Stimulated activated CD4-positive, alpha-beta T cell treated with anti-CD3 and anti-CD28 coated beads, TNF-alpha, amount 100 ng/mL, for 1 hour (primary cell): ENCODE measurements at places on chromosomes 11 and 22.
A peak's percentile ranks its signal among the peaks of the same experiment; 100 is the strongest.

DNA sequence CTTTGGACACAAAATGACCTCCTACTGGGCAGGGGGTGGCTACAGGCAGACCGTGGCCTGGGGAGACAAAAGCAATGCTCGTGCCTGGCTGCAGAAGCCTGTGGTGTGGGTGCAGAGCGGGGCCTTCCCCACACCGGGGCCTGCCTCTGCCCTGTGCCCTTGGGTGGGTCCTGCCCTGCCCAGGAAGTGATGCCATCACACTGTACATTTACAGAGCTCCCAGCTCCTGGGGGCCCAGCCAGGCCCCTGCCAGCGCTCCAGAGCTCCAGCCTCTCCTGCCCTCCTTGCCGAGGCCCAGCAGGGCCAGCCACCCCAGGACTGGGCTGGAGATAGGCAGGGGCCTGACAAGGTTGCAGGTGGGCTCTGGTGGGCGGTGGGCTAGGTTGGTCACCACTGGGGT lies 40.1 kb downstream of the MUC5B start:
- no peak for DNase-seq

- no peak for DNase-seq
Observed at GRCh38 chr11:12241971-12242672, 131.7 kb downstream of the MICAL2 start.

GRCh38 chr22:41078931-41079330 lies 13.5 kb upstream of the EP300 start:
- no peak for DNase-seq

GRCh38 chr11:26319906-26320305 lies 12.0 kb upstream of the ANO3 start:
- DNase-seq = no peak

DNA sequence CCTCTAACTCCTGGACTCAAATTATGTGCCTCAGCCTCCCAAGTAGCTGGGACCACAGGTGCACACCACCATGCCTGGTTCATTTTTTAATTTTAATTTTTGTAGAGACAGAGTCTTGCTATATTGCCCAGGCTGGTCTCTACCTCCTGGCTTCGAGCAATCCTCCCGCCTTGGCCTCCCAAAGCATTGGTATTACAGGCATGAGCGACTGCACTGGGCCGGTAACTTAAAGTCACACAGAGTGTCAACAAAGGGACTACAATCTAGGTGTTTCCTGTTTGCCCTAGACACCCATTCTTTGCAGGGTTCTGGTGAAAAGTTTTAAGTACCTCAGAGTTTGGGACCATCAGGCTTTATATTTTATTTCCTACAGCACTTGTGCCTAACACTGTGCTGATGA lies 8.4 kb downstream of the UVRAG start:
- no peak for DNase-seq

GRCh38 chr11:65796726-65797601 lies 10.1 kb downstream of the OVOL1 start:
- DNase-seq = no peak

- no peak for DNase-seq
Observed at GRCh38 chr11:96062134-96062533, 138.2 kb upstream of the MTMR2 start.

DNA sequence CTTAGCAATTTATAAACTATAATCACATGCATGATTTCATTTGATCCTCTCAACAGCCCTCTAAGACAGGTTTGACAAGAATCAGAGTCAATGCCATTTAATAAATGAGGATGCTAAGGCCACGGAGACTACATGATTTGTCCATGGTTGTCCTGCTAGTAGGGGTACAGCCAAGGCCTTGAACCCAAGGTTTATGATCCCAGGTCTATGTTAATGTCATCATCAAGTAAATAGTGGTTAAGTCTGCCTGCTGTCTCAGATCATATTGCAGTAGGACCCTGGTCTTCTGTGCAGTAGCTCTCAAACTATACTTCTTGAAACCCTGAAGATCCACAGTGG lies 17.7 kb upstream of the SYTL2 start:
- DNase-seq = no peak

DNA sequence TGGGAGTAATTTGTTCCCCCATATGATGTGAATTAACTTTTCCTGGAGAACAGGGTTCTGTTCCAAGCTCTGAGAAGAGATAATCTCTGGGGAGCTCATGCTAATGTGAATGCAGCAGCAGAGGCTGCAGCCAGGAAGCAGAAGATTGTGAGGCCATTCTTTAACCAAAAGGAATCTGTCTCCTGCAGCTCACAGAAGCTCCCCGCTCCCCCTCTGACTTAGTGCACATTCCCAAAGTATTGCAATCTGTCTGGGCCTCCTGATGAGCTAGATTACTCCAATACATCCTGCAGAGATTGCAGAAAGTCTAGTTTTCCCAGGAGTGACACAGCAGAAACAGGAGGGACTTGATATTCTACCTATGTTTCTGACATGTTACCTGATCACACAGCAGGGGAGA lies 420.6 kb upstream of the FAT3 start:
- no peak for DNase-seq

DNA sequence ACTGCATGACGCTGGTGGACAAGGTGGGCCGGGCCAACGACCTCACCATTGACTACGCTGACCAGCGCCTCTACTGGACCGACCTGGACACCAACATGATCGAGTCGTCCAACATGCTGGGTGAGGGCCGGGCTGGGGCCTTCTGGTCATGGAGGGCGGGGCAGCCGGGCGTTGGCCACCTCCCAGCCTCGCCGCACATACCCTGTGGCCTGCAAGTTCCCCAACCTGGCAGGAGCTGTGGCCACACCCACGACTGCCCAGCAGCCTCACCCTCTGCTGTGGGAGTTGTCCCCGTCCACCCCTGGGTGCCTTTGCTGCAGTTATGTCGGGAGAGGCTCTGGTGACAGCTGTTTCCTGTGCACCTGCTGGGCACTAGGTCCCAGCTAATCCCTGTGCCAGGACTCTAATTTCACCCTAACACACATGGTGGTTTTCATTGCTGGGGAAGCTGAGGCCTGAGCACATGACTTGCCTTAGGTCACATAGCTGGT lies 49.0 kb upstream of the PPP6R3 start:
- no peak for DNase-seq

GRCh38 chr22:50123119-50123518 lies 33.3 kb downstream of the MOV10L1 start:
- DNase-seq = no peak

- DNase-seq = no peak
Observed at GRCh38 chr22:46730568-46731245, 7.3 kb downstream of the CERK start.

GRCh38 chr11:554428-555226 lies 5.9 kb downstream of the LMNTD2 start:
- DNase-seq = peak; percentile 67

GRCh38 chr11:25824688-25825087 lies 507.2 kb upstream of the ANO3 start:
- no peak for DNase-seq

DNA sequence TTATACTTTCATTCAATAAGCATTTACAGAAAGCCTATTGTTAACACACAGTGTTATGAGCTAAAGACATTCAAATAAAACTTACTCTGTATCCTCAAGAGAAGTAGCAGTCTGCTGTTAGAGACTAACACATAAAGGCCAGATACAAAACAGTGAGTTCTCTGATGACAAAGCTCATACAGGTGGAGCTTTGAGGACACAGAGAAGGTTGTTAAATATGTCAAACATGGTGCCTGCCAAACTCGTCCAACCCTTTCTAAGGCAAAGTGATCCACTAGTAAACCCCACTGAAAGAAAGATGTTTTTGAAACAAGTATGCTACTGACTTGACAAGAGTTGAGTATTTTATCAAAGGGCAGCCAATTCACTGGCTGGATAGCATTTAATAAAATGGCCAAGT lies 70.1 kb downstream of the C2CD3 start:
- DNase-seq = no peak

GRCh38 chr11:69641681-69642548 lies 959 bp downstream of the CCND1 start:
- no peak for DNase-seq

DNA sequence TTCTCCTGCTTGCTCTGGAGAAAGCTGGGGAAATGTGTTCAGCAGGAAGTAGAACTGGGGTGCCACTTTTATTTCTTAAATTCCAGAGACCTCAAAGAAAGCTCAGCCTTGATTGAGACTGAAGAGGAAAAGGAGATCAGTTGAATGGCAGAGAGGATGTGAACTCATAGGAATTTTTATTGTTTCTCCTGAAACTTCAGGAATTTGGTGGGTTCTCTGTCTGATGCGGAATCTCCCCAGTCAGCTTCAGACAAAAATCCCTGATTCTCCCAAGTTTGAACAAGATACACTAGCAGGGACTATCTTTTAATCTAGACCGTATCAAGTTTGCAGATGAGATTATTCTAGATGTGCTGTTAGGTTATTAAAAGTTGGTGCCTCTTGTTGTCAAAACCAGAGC lies 23.0 kb downstream of the EHF start:
- DNase-seq = no peak

- no peak for DNase-seq
Observed at GRCh38 chr11:46948378-46949131, 12.0 kb downstream of the CSTPP1 start.

DNA sequence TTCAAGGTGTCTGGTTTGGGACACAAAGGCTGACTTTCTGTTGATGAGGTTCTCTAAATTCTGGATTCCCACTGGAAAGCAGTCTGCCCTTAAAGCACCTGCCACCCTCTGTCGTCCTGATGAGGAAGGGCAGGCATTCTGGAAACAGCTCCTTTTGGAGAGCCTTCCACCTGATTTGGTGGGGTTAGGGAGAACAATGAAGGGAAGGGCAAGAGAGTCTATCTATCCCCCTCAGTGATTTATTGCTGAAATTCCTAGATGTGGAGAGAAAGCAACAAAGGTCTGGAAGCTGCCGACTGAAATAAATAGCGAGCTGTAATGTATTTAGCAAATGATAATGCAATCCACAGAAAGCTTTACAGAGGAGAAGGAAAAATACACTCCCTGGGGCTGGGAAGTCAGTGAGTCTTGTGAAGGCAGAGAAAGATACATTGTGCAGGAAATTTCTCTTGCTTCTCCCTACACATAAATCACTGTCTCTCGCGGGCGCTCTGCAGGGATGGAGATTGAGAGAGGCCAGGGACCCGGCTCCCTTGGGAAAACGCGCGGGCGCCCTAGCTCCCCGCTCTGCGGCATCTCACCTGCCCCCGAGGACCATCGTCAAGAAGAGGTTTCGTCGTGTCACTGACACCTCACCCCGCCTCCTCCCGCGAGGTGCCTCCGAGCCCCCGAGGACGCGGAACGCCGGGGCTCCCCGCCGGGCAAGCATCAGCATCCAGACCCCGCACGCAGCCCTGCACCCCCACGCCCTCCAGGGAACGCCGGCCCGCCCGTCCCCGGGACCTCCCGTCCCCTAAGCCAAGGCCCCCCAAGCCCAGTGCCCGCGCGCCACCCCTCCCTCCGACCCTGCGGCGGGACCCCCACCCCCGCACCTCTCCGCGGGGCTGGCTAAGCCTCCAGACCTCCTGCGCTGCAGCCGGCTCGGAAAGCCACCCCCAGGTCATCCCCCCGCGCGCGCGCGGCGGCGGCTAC lies 673 bp downstream of the CDON start:
- no peak for DNase-seq

- DNase-seq = no peak
Observed at GRCh38 chr11:73401924-73402833, 26.0 kb downstream of the RELT start.

DNA sequence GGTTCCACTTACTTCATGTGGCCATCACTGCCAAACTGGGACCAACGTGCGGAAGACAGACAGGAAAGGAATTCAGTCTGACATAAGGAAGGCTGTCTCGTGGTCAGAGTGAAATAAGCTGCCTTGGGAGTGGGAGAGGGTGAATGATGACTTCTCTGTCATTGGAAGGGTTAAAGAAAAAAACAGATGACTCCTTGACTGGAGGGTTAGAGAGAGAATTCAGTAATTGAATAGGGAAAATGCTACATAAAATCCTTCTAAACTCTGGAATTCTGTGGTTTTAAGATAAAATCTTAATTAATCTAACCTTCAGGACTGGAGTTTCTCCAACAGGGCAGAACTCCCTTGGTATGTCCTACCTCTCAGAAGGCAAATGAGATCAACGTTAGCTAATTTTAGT lies 33.8 kb downstream of the RAB30 start:
- DNase-seq = no peak

DNA sequence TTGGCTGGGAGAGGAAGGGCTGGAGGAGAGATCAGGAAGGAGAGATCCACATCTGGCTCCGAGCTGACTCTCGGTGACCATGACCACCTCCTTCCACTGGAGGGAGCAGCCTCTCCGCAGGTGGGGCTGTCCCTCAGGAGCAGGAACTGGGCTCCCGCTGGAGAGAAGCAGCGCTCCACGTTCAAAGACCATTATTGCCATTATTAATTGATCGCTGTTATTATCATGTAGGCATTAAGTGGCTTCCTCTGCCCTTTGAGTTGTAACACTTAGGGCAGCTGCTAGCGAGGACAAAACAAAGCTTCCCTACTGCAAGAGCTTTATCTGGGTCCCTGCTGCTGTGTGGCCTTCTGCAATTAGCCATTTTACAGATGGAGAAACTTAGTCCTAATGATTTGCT lies 251.9 kb downstream of the ST3GAL4 start:
- no peak for DNase-seq

- DNase-seq = no peak
Observed at GRCh38 chr11:125428486-125429173, 67.4 kb downstream of the FEZ1 start.

DNA sequence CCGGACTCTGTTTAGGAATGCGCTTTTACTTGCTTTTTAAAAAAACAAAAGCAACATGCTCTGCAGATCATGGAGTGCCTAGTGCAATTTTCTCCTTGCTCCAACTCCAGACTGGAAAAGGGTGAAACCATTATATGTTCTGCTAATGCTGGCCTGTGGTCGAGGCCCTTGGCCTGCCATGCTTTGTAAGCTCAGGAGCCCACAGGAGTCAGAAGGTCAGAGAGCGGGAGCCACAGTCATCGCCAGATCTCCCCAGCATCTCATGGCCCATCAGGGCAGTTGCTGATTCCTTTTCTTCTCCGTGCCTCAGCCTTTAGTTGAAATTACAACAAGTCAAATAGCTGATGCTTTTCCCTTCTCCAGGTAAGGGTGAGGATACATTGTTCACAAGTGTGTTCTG lies 80.3 kb downstream of the DDIAS start:
- no peak for DNase-seq

GRCh38 chr11:131889760-131890581 lies 519.6 kb downstream of the NTM start:
- no peak for DNase-seq

DNA sequence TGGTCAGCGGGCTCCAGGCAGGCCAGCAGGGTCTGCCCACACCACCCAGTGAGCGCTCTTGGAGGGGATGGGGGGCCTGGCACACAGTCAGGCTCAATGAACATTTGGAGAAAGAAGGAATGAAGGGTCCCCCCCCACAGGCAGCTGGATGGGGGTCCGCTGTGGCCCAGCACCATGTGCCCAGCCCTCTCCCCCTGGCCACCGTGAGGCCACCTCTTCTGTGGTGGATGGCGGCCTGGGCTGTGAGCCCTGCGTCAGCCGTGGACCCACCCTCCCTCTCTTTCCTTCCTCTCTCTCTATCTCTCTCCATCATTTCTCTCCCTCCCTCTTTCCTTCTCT lies 35.1 kb upstream of the MUC5AC start:
- no peak for DNase-seq
